ENCODE measurements at places on chromosomes 13 and 19.
A peak's percentile ranks its signal among the peaks of the same experiment; 100 is the strongest.

- no peak for DNase-seq
Measured at GRCh38 chr19:1473085-1473851, 5.7 kb downstream of the C19orf25 start.

DNA sequence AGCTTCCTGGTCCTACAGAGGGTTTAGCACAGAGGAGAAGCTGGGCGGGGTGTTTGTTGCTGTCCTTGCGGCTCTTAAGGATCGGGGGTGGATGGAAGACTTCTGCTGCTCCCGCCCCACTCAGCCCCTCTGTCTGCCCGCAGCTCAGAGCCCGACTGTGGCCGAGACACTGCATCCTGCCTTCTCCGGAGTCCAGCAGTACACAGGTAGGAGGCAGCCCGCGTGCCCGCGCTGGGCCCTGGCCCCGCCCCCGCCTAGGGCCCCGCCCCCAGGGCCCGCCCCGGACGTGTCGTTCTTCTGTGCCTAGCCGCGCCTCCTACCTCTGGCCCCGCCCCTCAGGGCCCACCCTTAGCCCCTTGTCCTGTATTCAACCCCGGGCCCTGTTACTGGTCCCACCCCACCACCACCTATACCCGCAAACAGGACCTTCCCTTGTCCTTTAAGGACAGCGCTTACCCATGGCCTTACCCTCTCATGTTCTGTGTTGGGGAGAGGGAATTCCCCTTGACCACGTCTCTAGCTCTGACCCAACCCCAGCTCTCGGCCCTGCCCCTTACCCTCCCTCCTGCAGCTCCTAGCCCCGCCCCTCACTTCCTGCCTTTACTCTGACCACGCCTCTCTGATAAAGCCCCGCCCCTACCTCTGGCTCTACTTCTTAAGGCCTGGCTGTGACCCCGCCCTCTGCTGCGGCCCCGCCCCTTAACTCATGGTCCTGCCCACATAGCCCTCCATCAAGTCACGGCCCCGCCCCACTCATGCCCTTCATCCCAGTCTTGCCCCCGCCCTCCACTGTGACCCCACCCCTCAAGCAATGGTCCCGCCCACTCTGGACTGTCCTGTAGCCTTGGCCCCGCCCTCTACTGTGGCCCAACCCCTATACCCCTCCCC is 60.5 kb downstream of the CELF5 start:
- no peak for DNase-seq

DNA sequence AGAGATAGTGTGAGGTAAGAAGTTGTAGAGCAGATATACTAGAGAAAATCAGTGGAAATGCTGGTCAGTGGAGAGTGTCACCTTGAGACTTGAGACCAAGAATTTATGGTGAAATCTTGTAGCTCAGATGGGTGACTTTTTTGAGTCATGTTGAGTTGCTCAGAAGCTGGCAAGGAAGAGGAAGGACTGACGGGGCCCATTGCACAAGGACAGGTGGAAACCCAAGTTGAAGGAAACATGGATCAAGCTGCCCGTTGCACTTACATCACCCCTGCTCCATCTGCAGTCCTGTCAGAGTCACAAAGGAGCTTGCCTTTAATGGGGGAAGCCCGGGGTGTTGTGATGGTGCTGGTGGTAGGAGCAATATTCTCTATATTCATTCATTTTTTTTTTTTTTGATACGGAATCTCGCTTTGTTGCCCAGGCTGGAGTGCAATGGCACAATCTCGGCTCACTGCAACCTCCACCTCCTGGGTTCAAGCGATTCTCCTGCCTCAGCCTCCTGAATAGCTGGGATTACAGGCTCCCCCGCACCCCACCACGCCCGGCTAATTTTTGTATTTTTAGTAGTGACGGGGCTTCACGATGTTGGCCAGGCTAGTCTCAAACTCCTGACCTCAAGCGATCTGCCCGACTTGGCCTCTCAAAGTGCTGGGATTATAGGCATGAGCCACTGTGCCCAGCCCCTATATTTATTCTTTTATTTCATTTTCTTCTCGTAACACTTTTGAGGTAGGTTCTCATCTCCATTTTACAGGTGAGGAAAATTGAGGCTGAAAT is 27.4 kb downstream of the UBAC2 start:
- DNase-seq = no peak

GRCh38 chr13:23339225-23339624 is 94.3 kb downstream of the SACS start:
- DNase-seq = no peak

- no peak for DNase-seq
Measured at GRCh38 chr19:40192758-40193586, 1.7 kb downstream of the MAP3K10 start.

- no peak for DNase-seq
Measured at GRCh38 chr13:74966814-74967424, 515.0 kb downstream of the TBC1D4 start.

- no peak for DNase-seq
Measured at GRCh38 chr19:5621311-5621944, 1.1 kb downstream of the SAFB2 start.

- no peak for DNase-seq
Measured at GRCh38 chr13:80341756-80342370, 937 bp upstream of the SPRY2 start.

DNA sequence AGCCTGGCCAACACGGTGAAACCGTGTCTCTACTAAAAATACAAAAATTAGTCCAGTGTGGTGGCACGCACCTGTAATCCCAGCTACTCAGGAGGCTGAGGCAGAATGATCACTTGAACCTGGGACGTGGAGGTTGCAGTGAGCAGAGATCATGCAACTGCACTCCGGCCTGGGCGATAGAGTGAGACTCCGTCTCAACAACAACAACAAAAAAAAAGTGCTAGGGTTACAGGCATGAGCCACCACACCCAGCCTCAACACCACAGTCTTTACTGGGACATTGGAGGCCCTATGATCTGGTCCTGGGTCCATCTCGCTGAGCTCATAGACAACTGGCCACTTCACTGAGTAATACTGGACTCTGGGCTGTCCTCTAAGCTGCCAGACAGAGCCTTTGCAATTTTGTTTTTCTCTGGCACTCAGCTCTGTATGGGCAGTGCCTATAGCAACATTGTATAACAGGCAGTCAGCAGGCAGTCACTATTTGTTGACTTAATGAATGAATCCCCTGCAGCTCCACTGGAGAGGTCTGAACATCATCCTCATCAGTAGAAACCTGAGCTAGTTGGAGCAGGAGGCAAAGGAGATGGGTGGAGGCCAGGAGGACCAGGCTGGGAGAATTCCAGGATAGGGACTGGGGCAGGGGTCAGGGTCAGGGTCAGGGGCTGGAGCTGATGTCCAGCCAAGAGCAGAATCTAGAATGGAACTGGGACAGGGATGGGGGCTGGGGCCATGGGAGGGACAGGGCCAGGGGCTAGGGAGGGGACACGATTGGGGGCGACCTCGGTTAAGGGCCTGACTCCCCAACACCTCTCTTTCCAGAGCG is 8.1 kb downstream of the BLOC1S3 start:
- DNase-seq = no peak

- no peak for DNase-seq
Measured at GRCh38 chr19:42175952-42176648, 41.4 kb downstream of the DEDD2 start.

DNA sequence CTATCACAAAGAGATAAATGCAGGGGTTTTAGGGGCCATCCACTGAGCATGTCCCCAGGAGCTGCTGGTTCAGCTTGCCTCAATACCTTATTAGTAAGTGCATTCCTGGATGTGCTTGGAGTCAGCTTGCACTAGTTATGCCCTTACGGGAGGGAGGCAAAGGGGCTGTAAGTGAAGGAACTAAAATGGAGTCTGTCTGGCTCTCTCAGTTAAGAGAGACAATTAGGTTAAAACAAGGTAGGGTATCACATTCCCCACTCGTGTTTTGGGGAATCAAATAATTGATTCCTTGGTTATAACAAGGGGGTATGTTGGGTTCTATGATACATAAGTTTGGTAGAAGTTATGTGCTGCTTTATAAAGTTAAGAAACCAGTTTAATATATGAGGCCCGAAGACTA is 78.9 kb downstream of the ZNF100 start:
- DNase-seq = no peak

- DNase-seq = peak; percentile 23
Measured at GRCh38 chr13:26062853-26063444, 11.1 kb upstream of the SHISA2 start.

- no peak for DNase-seq
Measured at GRCh38 chr19:17327654-17328516, 6.8 kb downstream of the ANO8 start.

GRCh38 chr19:3110126-3110825 is 16.1 kb downstream of the GNA11 start:
- no peak for DNase-seq

- DNase-seq = no peak
Measured at GRCh38 chr13:87128491-87128890, 542.7 kb upstream of the SLITRK5 start.

DNA sequence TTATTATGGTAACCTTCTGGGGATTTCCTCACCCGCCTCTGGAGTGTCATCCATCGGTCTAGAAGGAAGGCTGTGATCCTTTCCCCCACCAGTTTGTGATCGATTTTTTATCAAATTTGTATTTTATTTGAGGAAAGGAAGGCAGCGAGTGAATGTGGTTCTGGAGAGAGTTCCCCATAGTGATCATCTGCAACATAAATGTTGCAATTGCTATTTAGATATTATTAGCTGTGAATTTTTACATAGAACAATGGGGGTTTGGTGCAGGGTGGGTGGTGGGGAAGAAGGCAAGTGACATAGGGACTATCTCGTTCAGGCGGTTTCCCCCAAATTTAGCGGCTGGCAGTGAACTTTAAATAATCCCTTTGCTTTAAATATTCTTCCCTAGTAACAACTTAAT is 1.2 kb downstream of the CDK8 start:
- no peak for DNase-seq

GRCh38 chr19:56348289-56348877 is 33.7 kb upstream of the ZSCAN5A start:
- DNase-seq = no peak

- DNase-seq = no peak
Measured at GRCh38 chr13:44318161-44318560, 55.5 kb upstream of the SERP2 start.

DNA sequence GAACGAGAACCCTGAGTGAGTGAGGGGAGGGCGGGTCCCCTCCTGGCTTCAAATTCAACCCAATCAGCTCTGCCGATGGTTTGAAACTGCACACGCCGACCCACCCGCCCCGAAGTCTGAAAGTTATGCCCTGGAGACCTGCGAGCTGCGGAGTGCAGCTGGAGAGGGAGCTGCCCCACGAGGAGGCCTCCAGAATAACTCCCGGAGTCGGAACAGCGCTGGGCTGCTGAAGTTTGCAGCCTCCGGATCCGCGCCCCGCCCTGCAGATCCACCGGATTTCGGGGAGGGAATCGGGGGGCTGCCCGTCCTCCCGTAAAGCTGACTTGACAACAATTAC is 7.0 kb downstream of the POU4F1 start:
- no peak for DNase-seq

GRCh38 chr13:97659602-97660001 is 225.6 kb downstream of the RAP2A start:
- DNase-seq = no peak

GRCh38 chr19:13127051-13127450 is 9.0 kb downstream of the NACC1 start:
- no peak for DNase-seq
